ENCODE measurements at places on chromosomes 2 and 18. TPM values are rescaled to one million over a fixed set of nuclear protein-coding genes. Genes with fewer than 3 reads are reported as not detected.

SNED1 gene
- total RNA-seq: 41.8 TPM

DSG1 gene
- total RNA-seq: 0.13 TPM

DSC1 gene
- total RNA-seq: not detected

INPP4A gene
- 80.6 TPM for total RNA-seq

LMAN1 gene
- total RNA-seq: 88.5 TPM

ONECUT2 gene
- 0.03 TPM for total RNA-seq

KCTD1 gene
- 17.9 TPM for total RNA-seq

All from ureter (tissue), 1 donor.